ENCODE measurements at places on chromosomes 4 and X. TPM values are rescaled to one million over a fixed set of nuclear protein-coding genes. Genes with fewer than 3 reads are reported as not detected.

DNA sequence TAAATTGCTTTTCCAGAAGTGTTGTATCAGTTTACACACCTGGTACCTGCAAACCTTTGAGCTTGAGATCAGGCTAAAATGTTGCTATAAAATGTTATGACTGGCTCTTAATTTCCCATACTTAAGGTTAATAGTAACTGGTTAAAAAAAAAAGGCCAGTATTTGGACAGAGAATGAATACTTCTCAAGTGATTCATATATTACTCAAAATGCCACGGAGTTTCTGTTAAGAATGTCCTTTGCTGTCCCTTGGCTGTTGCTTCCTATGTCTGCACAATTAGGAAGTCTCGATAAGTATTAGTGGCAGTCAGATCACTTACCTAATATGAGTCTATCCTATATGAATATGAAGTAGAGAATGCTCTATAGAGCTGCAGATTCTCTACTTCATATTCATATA, 232.2 kb upstream of the IGFBP7 start:
- no peaks in the 10 kb centered on the region for H3K4me1 ChIP-seq
- no peak overlapping the region for H3K27ac ChIP-seq
- no peak overlapping the region for H3K4me3 ChIP-seq
- DNase-seq: peak; percentile 0
- H3K27me3 ChIP-seq: no peaks in the 10 kb centered on the region

DNA sequence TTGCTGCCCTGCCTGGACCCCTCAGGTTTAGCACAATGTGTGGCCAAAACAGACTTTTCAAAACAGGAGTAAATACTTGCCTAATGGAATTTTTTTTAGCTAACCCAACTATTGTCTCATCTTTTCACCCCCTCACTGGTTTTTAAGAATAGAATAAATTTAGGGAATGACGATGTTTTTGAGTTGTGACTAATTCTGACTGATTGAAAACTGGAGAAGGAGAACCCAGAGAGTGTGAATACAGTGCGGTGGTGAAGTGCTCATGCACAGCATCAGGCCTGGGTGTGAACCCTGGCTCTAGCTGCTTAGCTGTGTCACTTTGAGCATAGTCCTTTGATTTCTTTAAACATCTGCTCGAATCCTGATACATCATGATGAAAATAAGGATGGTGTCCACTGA, 10.5 kb downstream of the ANTXR2 start:
- DNase-seq: no peak
- no peaks in the 10 kb centered on the region for H3K4me1 ChIP-seq
- no peaks in the 10 kb centered on the region for H3K27me3 ChIP-seq
- no peaks in the 10 kb centered on the region for H3K36me3 ChIP-seq
- H3K4me3 ChIP-seq: no peak overlapping the region

DNA sequence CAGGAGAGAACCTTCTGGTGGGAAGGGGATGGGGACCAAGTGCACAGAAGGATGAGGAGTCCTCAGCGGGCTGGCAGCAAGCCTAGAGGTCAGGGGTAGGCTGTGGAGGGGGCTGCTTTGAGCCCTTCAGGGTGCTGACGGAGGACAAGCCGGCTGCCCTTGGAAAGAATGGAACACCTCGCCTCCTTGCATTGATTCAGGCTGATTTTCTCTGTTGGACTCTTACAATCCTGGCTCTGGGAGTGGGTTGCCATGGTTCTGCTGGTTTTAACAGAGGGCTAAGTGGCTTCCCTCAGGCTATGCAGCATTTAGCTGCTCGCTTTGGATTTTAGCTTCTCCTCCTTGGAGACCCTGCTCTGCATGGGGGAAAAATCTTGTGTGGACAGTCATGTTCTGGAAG, 49.4 kb upstream of the CHRNA9 start:
- no peaks in the 10 kb centered on the region for H3K27me3 ChIP-seq
- 0 out of 2 replicates have a peak, but pooled peaks cover 5% of the 10 kb centered on the region for H3K4me1 ChIP-seq
- no peak for DNase-seq
- H3K4me3 ChIP-seq: no peak overlapping the region

- peak overlapping the region; percentile 37 for H3K4me3 ChIP-seq
- H3K27me3 ChIP-seq: no peaks in the 10 kb centered on the region
- H3K4me1 ChIP-seq: peaks cover 56% of the 10 kb centered on the region
- H3K36me3 ChIP-seq: no peaks in the 10 kb centered on the region
- peak overlapping the region; percentile 99 for H3K27ac ChIP-seq
- peak; percentile 95 for DNase-seq
Observed at GRCh38 chrX:13028871-13029636, 15.4 kb downstream of the FAM9C start.

DNA sequence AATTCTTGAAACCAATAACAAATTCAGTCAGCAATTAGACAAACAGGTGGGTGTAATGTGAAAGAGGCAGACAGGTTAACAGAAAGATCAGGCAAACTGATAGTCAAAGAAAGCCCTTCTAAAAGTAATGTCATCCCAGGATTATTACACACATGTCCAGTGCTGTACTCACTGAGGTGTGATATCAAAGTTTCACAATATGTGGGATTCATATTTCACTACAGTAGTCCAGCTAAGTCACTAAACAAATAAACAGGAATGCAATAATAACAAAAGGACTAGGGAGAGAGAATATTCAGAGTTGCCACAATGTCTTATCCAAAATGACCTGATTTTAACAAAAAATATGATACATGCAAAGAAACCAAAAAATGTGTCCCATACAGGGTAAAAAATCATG, 787.5 kb downstream of the FSTL5 start:
- peaks cover 8% of the 10 kb centered on the region for H3K4me1 ChIP-seq
- H3K27me3 ChIP-seq: no peaks in the 10 kb centered on the region
- no peaks in the 10 kb centered on the region for H3K36me3 ChIP-seq
- peak; percentile 40 for DNase-seq
- H3K4me3 ChIP-seq: no peak overlapping the region
- no peak overlapping the region for H3K27ac ChIP-seq

GRCh38 chr4:146342600-146343192, 128.4 kb downstream of the REELD1 start:
- H3K4me1 ChIP-seq: peaks cover 19% of the 10 kb centered on the region
- H3K27ac ChIP-seq: no peak overlapping the region
- H3K4me3 ChIP-seq: no peak overlapping the region

GRCh38 chr4:179095585-179096221, 1653.5 kb upstream of the AGA start:
- H3K27me3 ChIP-seq: no peaks in the 10 kb centered on the region
- no peak for DNase-seq
- no peaks in the 10 kb centered on the region for H3K4me1 ChIP-seq
- H3K27ac ChIP-seq: no peak overlapping the region
- H3K4me3 ChIP-seq: no peak overlapping the region

DNA sequence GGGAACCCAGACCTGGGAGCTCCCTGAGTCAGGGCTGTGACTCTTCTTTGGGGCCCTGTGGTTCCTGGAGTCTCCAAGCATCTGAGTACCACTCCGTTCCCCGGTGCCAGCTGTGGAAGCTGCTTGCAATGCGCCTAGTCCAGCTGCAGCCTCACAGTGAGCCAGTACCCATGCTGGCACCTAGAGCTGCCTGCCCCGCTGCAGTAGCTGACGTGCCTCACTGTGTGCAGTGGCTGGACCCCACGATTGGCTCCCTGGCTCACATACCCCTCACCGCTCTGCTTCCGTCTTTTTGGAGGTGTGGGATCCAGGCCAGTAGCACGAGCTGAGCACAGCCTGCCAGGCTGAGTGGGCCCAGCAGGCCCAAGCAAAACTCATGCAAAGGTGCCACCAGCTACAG, 32.1 kb upstream of the PAGE1 start:
- no peak overlapping the region for H3K27ac ChIP-seq
- H3K4me1 ChIP-seq: no peaks in the 10 kb centered on the region
- DNase-seq: no peak
- H3K4me3 ChIP-seq: no peak overlapping the region
- H3K36me3 ChIP-seq: no peaks in the 10 kb centered on the region

DNA sequence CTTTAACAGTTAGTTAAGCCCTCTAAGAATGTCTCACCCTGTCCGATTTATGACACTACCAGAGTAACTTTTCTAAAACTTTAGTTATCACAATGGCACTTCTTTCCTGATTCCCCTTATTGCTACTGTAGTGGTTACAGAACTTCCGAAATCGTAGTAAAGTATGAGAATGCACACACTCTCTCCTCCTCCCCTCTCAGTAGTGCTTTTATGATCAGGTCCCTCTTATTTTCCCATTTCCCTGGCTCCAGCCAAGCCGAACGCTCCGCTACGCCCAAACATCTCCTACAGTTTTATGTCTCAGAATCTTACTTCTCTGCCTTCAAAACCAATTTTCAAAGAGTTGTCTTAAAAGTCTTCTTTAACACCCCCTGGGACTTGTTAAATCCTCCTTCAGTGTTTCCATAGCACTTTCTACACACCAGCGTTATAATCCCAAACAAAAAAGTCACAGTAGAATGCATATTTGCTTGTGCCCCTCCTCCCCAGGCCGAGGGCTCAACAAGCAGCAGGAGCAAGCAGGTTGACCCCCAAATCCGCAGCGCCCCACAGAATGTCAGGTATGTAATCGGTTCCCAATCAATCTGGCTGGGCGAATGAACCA, 671 bp downstream of the HPF1 start:
- H3K4me3 ChIP-seq: peak overlapping the region; percentile 91
- 0 out of 2 replicates have a peak overlapping the region, but pooled peaks have one; percentile 32 for H3K27ac ChIP-seq
- DNase-seq: no peak
- no peaks in the 10 kb centered on the region for H3K36me3 ChIP-seq

DNA sequence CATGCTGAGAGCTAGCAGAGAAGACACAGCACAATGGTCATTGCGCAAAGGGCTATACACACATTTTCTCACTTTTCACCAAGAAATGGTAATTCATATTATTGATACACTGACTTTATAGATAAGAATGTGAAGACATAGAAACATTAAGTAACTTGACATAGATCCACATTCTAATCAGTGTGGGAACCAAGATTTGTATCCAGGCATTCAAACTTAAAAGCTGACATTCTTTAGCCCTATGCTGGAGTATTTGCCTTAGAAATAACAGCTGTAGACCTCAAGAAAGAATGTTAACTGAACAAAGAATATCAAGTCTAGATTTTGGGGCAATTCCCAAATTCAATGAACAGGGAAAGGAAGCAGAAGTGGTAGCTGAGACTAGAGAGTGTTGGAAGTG, 384.8 kb downstream of the IL15 start:
- no peak overlapping the region for H3K4me3 ChIP-seq
- no peaks in the 10 kb centered on the region for H3K36me3 ChIP-seq
- H3K4me1 ChIP-seq: no peaks in the 10 kb centered on the region
- H3K27me3 ChIP-seq: no peaks in the 10 kb centered on the region

DNA sequence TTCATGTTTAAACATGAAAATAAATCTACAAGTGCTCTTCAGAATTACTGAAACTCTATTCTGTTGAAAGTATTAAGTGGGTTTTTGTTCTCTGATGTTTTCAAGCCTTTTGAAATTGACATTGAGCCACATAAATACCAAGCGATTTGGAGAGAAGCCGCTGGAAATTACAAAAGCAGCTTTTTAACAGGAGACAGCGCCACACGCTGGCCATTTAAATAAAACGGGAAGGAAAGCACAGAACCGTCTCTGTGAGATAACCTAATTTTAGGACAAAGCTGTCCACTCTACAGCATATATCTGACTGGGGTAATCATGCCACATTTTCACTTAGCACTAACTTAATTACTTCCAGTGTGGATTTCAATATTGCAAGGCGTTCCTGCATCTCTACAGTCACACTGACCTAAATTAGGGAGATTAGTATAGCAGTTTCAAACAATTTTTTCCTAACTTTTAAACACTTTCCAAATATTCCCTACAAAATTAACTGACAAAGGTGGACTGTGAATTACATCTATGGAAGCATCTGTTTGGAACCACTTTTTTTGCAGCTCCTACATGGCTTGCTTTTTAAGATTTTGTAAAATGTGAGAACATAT, 6.8 kb upstream of the ANOS1 start:
- H3K27me3 ChIP-seq: no peaks in the 10 kb centered on the region
- H3K36me3 ChIP-seq: no peaks in the 10 kb centered on the region
- H3K27ac ChIP-seq: no peak overlapping the region

GRCh38 chr4:139808381-139808807, 142.8 kb downstream of the MGST2 start:
- no peak overlapping the region for H3K4me3 ChIP-seq
- H3K27me3 ChIP-seq: no peaks in the 10 kb centered on the region
- H3K4me1 ChIP-seq: no peaks in the 10 kb centered on the region
- no peaks in the 10 kb centered on the region for H3K36me3 ChIP-seq

DNA sequence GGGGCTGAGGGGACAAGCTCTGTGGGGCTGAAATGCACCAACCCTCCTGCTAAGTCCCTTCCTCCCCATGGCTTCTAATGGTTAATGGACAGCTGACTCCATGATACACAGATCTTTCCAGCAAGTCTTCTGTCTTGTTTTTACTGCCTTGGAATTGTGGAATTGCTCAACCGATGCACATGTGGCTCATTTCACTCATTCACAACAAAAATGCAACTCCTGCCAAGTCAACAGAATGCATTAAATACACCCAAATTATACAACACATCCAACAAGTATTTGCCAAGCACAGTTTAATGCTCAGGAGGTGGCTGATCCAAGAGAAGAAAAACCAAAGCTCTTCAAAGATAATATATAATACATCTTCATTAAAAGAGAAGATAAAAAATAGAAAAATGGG, 61.9 kb upstream of the PAGE4 start:
- no peak overlapping the region for H3K4me3 ChIP-seq
- no peaks in the 10 kb centered on the region for H3K36me3 ChIP-seq
- H3K27ac ChIP-seq: no peak overlapping the region
- H3K27me3 ChIP-seq: no peaks in the 10 kb centered on the region

DNA sequence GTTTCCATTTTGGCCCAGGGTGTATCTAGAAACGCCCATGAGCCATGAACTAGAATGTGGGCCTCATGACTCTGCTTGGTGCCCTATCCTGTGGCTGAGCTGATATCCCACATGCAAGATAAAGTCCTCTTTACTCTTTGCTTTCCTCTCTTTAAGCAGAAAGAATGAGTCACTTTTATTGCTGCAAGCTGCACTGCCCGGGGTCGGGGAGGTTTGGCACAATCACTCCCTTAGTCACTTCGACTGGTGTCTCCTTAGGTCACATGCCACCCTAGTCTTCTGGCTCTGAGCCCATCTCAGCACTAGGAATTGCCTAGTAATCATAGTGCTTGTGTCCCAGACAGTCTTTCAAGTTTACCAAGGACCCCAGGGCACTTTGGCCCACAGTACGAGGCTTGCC, 75.1 kb upstream of the CXorf66 start:
- H3K4me1 ChIP-seq: no peaks in the 10 kb centered on the region
- no peak overlapping the region for H3K4me3 ChIP-seq
- H3K36me3 ChIP-seq: no peaks in the 10 kb centered on the region
- H3K27ac ChIP-seq: no peak overlapping the region

DNA sequence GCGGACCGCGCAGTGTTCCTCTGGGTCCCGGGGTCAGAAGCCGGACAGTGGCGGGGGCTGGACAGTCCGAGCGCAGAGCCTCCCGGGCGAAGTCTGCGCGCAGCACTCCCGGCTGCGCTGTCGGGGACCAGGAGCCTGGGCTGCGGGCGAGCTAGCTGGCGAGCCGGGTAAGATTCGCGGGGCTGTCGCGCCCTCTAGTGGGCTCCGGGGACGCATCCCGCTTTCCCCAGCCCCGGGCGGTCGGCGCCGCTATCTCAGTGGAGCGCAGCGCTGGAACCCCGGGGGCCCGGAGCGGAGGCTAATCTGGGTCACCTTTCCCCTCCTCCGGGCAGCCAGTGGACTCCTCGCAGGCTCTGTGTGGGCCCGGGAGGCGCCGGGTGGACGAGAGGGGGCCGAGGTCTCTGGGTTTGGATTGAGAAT, 4.2 kb downstream of the PDGFRA start:
- H3K27me3 ChIP-seq: no peaks in the 10 kb centered on the region
- H3K4me1 ChIP-seq: no peaks in the 10 kb centered on the region
- DNase-seq: no peak
- no peak overlapping the region for H3K27ac ChIP-seq

MAGEA3 gene
- 135 TPM for total RNA-seq

N4BP2 gene
- total RNA-seq: 7.8 TPM

TIGD4 gene
- 0.70 TPM for total RNA-seq

LGI2 gene
- not detected for total RNA-seq

POU4F2 gene
- not detected for total RNA-seq

RPS6KA6 gene
- total RNA-seq: 6.5 TPM

All from PC-9 (cell line).